ENCODE measurements at places on chromosomes 7 and 10.

DNA sequence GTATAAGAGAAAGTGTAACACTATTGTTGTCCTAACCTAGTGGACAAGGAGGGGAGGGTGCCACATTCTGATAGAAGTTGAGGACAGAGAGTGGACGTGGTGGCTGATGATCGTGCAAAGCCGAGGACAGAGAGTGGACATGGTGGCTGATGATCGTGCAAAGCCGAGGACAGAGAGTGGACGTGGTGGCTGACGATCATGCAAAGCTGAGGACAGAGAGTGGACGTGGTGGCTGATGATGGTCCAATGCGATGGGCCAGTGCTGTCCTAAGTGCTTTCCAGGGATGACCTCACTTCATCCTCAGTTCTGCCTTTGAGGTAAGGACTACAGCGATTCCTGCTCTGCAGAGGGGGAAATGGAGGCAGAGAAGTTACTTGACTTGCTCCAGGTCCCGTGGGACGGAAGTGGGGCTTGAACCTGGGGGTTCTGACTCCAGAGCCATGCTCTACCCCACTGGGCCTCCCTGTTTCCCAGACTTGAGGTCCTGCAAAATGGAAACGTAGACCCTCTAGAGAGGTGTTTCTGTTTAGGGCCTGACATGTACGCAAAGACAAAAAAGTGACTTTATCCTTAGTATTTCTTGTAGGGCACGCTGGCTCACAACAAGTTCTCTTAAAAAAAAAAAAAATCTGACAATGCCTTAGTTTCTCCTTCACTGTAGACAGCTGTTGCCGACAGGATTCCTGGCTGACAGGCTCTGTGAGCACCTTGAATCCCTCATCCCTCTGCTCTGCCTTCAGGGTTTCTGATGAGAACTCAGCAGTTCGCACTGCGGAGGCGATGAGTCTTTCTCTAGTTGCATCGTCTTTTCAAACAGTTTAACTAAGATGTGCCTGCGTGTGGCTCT, 20.3 kb upstream of the NCAPG2 start:
- no peak for DNase-seq

GRCh38 chr7:122802301-122802751, 83.9 kb downstream of the CADPS2 start:
- no peak for DNase-seq

GRCh38 chr7:111089822-111090426, 1.0 kb upstream of the LRRN3 start:
- peak; percentile 42 for DNase-seq

- DNase-seq = no peak
These were observed 206.4 kb upstream of the LRRTM3 start for GRCh38 chr10:66719483-66719882.

- peak; percentile 63 for DNase-seq
These were observed 1177.6 kb upstream of the C7orf33 start for GRCh38 chr7:147412782-147413556.

GRCh38 chr7:44984478-44984758, 5.6 kb upstream of the MYO1G start:
- DNase-seq = no peak

DNA sequence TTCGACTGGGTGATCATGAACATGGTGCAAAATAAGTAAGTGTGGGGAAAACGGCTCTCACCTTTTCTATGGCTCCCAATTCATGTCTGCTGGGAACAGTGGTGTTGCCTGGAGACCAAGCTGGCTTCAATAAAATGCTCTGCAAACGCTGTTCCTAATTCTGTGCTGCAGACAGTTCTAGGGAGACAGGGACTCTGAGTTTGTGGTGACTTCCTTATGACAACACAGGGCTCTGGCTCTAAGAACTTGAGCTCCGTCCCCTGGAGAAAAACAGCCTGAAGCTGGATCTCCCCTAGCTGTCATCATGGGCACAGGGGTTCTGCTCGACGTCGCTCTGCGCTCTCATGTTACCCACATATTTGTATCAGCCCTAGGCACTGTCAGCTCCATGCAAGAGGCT, 61.0 kb upstream of the INSYN2A start:
- DNase-seq = no peak

DNA sequence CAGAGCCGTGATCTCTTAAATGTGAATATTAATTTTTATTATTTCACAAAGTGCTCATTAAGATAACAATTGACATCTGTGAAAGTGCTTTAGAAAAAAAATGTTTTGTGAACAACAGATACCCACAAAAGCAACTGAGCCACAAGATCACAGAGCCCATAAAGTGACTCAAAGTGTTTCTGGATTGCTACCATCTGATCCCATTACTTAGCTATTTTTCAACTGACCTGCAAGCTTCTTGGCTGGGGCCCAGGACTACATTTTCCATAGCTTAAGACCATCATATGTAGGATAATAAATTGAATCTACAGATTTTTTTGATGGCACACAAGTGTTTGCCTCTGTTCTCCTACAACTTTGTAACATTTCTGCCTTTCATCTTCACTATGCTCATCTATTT, 674.4 kb downstream of the PHTF2 start:
- no peak for DNase-seq

GRCh38 chr7:142889816-142890215, 4.3 kb upstream of the TRPV6 start:
- DNase-seq = no peak

GRCh38 chr10:16944402-16944801, 127.2 kb upstream of the RSU1 start:
- peak; percentile 92 for DNase-seq

DNA sequence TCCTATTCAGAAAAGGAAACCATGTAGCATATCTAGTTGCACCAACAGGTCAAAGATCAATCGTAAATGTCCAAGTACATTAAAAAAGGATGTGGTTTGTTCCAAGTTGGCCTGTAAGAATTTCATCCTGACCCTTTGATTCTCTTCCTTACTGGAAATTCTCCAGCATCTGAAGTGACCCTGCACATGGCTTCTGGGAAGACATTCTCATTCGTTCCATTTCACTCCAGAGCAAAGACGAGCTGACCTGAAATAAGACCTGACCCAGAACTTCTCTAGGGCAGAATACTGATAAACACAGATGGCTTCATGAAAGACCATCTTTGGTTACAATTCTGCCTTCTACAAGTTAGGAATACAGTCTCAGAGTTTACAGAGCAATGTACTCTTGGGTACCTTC, 39.8 kb downstream of the ASB4 start:
- DNase-seq = no peak

DNA sequence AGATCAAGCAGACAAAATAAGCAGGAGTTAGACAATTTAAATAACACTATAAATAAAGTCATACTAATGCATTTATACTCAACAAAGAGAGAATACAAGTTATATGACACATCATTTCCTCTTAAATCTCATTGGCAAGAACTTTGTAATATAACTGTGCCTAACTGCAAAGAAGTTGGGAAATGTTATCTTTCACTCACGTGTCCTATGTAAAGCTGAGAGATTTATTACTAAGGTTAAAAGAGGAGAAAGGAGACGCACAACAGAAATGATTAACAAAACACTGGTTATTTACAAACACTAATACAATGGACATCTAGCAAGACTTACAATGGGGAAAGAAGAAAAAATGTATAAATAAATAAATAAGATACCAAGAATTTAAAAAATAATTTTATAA, 12.7 kb upstream of the TMEM273 start:
- no peak for DNase-seq

GRCh38 chr10:75476569-75476968, 45.1 kb downstream of the LRMDA start:
- no peak for DNase-seq

- DNase-seq = peak; percentile 70
These were observed 61.2 kb downstream of the DNAJB6 start for GRCh38 chr7:157397731-157398691.

DNA sequence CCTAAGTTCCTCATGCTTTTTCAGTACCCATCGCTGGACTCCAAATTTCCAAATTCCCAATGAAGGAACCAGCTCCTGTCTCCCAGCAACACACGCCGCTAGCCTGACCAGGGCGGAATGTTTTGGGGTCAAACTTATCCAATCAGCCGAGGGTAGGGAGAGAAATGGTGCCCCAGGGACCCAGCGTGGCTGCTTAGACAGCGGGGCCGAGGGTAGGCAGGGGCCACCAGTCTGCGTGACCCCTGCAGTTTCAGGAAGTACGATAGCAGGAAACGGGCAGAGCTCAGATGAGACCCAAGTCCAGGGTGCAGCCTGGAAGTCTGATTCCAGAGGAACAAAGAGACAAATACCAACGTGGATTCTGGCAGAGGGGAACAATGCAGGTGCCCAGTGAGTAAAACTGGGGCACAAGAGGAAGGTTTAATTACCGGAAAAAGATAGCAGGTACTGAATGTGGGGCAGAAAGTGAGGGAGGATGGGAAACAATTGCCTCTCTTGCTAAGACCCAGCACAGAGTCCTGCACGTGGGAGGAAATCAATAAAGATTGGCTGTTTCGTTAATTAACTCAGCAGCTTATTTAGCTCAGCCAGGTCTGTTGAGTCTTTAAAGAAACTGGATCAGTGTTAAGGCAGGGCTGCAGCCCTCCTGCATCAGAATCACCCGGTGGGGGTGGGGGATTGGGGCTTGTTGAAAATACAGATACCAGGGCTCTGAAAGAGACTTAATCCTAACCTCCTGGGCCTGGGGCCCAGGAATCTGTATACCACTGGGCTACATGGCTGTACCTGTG, 50.4 kb upstream of the NFE2L3 start:
- peak; percentile 10 for DNase-seq

- no peak for DNase-seq
These were observed 4.9 kb downstream of the PFKFB3 start for GRCh38 chr10:6207658-6208057.

DNA sequence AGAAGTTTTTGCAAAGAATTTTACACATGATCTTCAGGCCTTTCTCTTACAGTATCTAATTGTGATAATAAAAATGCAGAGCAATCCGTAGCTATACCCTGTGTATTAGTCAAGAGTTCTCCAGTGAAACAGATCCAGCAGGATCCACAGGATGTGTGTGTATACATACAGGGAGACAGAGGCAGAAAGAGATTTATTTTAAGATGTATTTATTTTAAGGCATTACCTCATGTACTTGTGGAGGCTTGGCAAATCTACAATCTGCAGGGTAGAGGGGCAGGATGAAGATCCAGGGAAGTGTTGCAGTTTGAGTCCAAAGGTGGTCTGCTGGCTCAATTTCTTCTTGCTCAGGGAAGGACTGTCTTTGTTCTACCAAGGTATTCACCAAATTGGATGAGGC, 41.7 kb downstream of the ARHGAP12 start:
- DNase-seq = no peak

DNA sequence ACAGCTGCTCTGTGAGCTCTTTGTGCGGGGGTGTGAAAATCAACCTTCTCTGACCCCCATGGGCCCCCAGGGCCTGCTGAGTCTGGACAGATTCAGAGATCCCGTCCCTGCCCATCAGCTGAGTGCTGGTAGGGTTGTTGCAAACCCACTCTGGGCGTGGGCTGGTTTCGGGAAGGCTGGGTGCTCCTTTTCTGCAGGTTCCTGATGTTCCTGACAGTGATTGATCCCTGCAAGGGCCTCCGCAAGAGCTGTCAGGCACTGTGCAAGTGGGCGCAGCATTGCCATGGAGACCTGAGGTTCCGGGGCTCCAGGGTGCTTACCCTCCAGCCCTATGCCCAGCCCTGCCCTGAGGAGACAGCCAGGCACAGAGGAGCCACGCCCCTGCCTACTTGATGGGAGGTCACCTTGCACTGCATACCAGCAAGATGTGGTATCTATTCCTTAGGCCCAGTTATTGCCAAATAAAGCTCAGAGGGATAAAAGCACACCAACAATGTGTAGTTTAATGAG, 44.3 kb upstream of the INPP5A start:
- DNase-seq = no peak

DNA sequence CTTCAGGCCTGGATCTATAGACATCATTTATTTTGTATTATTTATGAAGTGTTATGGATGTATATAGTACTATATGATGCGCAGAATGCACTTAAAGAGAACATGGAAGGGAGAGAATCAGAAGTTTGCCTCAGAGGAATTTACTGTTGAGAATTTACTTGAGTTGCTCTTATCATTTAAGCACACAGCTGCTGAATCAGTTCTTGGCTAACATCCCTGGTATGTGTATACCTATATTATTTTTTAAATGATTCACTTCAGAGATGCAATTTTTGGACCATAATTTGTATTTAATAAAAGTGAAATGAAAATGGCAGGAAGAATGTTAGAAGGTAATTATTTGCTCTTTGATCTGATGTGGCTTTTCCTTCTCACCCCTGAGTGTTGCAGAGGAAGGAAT, 191.6 kb downstream of the BICC1 start:
- DNase-seq = no peak

DNA sequence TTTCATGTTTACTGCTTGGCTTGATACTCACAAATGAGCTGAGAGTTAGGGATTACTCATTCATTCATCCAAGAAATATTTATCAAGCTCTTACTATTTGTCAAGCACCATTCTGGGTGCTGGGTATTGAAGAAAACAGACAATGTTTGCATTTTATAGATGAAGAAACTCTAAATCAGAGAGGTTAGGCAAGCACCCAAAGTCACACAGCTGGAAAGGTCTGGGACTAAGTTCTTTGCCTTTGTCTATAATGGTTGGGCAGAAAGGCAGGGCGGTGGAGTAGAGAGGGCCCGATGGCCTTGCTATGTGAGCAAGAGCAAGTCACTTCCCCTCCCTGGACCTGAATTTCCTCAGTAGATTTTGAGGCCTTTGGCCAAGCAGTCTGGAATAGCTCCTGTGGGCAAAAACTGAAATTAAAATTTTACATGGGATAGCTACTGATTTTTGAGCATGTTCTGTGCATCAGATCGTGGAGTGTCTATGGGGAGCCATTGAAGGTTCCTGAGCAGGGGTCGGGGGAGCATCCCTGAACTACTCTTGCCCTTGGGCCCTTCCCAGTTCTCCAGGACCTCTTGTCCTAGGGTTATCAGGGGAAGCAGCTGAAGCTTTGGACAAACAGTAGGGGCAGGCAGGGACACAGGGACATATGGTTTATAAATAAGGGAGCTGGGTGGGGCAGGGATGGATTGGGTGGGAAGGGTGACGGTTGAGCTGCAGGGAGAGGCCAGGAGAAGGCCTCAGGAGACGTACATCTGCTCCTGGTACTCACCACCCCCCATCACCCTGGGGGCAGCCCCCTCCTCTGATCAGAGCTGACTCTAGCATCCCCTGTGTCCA, 23.3 kb downstream of the AQP1 start:
- no peak for DNase-seq

- no peak for DNase-seq
These were observed 328.6 kb upstream of the CDC14C start for GRCh38 chr7:48595756-48596155.

GRCh38 chr7:136062625-136063325, 85.6 kb upstream of the MTPN start:
- no peak for DNase-seq

GRCh38 chr7:18053941-18054340, 26.3 kb upstream of the PRPS1L1 start:
- no peak for DNase-seq
